NCI-H2171 (cell line): ENCODE measurements at places on chromosomes 11 and 22.

DNA sequence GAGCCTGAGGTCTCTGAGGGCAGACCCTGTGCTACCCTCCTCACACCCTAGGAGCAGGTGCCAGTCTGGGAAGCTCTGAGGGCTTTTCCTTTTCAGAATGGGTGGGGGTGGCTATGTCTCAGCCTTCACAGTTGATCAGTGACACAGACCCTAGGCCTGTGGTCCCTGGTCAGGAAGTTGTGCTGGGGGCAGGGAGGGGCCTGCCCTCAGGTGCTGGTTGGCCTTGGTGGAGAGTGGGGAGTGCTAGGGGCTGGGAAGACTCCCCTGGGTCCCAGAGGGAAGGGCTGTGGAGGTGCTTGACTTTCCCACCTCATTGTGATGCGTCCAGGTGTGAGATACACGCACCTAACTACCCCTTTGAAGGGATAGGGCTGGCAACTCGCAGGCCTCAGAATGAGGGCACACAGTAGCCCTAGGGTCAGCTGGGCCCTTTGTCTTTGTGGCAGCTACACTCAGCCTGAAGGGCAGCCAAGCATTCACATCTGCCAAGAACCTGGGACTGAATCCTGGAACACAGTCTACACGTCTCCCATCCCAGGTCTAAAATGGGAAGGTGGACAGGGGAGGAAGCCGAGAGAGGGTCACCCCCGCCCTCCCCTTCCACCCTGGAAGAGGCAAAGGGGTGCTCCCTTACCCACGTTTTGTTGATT, 31.2 kb upstream of the ATXN10 start:
- DNase-seq, result no peak

GRCh38 chr22:38788021-38788816, 5.7 kb downstream of the DNAL4 start:
- peak; percentile 28 for DNase-seq

DNA sequence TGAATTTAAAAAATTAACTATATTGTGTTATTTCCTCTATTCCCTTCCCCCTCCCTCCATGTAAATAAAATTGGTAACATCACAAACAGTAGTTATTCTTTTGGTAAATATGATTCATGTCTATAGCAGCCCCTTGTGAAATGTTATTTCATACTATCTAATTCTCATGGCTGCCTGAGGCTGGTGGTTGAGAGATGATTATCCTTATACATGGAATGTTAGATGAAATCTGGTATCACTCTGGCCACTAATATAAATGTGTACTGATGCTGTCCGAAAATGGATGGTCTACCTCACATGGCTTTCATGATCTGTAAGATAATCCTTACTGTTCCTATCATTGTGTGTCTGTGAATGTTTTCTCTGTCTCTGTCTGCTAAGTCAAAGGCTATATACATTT, 25.0 kb upstream of the EXPH5 start:
- no peak for DNase-seq

DNA sequence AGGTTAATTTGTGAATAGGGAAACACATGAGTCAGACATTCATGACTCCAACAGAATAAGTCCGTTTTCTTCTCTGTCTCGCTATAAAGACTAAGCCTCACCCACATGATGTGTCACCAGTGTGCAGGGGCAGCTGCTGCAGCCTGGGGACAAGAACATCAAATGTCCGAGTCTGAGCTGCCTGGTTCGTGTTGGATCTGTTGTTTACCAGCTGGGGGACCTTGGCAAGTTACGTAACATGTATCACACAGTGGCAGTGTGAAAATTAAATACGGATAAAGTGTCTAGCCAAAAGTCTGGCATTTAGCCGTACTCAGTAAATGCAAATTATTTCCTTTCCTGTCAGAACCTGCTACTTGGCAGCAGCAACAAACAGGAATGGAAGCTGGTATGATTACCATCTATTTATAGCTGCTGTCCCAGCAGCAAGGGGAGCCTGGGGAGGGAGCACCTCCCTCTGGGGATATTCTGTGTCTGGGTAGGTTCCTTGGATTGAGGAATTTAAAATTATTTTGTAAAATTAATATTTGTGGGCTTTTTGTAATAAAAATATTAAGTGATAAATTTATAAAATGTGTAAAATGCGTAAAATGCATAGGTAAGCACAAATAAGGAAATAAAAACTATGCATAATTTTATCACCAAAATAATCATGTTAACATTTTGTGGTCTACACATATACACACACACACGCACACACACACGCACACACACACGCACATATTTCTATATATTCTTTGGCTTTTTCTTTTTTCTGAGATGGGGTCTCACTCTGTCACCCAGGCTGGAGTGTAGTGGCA, 1.3 kb upstream of the CLDN25 start:
- peak; percentile 42 for DNase-seq

- DNase-seq, result no peak
Observed at GRCh38 chr22:30792456-30792855, 97.8 kb downstream of the OSBP2 start.

GRCh38 chr22:29302681-29303465, 3.6 kb upstream of the GAS2L1 start:
- DNase-seq, result no peak

- DNase-seq, result no peak
Observed at GRCh38 chr11:26904801-26905200, 89.1 kb upstream of the FIBIN start.

- DNase-seq, result no peak
Observed at GRCh38 chr11:130858215-130858614, 58.1 kb downstream of the SNX19 start.

GRCh38 chr22:35299217-35299672, 449 bp upstream of the TOM1 start:
- no peak for DNase-seq

DNA sequence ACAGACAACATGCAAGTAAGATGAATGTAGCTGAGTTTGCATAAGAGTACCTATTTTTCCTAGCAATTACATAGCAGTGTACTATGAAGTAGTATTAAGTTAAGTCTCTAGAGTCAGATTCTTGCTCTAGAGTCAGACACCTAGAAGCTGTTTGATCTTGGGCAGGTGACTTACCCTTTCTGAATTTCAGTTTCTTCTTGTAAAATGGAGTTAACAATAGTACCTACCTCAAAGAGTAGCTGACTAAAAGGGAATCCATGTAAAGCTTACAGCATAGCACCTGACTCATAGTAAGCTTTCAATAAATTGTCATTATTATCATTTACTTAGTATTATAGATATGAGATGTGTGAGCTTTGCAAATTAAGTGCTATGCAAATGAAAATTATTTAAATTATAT, 47.8 kb upstream of the PTPRJ start:
- DNase-seq, result no peak

GRCh38 chr11:36023922-36024321, 80.1 kb downstream of the LDLRAD3 start:
- DNase-seq, result no peak

DNA sequence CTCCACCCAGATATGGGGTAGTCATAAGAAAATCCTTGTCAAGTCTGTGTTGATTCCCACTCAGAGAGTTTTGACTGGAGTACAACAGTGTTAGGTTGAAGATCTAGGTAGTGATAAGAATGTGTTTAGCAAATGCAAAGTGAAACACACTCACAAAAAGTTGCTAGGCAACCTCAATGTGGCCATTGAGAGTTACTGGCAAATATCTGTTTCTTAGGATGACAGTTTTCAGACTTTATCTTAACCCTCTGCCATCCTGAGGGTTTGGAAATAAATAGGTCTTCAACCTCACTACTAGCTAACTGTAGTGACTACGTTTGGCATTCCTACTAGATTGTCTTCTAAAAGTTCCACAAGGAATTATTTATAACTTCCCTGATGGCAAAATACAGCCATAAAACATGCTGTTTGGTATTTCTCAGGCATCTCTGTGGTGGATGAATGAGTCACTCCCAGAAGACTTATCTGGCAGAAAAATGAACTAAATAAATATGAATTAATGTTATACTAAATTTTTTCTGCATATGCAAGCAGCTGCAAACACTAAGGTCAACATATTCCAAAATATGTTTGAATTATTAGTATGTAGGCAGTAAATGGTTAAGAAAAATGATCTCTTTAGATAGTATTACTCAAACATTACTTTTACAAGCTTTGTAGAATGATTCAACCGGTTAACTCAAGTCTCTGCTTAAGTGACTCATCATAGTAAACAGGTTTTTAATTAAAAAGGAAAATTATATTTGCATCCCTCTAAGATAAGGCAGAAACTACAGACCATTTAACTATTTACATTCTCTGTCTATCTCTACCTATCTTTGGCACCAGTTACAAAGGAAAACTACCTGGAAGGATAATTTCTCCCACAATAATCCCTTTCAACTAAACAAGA, 17.1 kb upstream of the SYTL2 start:
- DNase-seq, result no peak

- no peak for DNase-seq
Observed at GRCh38 chr11:22869325-22869724, 9.1 kb upstream of the CCDC179 start.

DNA sequence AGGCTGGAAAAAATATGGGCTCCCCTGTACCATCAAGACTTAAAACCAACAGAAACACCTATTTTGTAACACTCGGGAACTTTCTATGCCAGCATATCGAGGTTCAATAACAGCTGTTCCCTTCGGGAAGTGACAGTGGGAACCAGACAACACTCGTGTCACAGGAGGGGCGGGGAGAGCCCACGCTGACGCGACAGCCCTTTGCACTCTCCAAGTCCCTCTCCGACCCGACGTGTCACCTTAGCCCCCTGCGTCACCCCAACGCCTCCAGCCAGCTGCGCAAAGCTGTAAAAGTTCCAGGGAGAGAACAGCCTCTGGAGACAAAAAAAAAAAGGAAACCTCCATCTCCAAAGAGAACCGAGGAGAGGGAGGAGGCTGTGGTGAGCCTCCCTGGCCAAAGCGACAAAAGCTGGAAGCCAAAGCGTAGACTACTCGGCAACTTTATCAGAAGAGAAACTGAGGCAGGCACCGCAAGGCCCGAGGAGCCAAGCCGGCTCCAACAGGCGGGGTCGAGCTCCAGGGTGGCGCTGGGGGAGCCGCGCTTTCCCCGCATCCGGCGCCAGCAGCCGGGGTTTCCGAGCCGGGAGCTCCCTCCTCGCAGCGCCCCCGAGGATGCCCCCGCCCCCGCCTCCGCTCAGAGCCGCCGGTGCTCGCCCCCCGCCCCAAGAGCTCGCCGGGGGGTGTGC, 751 bp downstream of the ARFGAP3 start:
- peak; percentile 39 for DNase-seq

DNA sequence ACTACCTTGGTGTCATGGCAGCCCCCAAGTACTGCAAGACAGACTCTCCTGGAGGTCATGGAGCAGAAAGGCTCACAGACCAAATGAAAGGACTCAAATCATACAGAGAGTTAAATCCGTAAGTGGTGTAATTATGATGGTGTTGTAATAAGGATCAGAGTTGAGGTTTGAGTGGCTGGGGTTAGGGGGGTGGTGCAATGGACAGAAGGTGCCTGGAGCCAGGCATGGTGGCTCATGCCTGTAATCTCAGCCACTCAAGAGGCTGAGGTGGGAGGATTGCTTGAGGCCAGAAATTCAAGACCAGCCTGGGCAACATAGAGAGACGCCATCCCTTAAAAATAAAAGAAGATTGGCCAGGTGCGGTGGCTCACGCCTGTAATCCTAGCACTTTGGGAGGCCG, 18.7 kb downstream of the ART5 start:
- no peak for DNase-seq

DNA sequence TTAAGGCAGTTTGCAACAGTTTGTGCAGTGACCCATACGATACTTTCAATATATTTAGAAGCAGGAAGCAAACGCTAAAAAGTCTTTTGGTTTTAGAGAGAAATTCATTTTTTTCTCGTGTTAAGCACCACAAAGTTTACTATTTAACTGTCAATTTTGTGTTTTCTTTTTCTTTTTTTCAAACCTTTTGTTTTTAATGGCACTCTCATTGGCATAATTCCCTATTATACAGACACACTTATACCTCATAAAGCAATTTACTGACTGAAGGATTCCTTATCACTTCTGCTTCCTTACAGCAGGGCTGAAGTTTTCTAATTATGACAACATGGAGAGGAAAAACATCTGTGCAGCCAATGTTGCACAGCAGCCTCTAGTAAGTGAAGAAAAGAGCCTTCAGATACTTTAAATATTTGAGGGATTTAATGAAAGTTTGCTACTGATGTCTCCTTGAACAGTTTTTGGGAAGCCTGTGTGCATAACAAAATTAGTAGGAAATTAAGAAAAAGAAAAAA, 2191.2 kb downstream of the LRRC4C start:
- DNase-seq, result no peak

DNA sequence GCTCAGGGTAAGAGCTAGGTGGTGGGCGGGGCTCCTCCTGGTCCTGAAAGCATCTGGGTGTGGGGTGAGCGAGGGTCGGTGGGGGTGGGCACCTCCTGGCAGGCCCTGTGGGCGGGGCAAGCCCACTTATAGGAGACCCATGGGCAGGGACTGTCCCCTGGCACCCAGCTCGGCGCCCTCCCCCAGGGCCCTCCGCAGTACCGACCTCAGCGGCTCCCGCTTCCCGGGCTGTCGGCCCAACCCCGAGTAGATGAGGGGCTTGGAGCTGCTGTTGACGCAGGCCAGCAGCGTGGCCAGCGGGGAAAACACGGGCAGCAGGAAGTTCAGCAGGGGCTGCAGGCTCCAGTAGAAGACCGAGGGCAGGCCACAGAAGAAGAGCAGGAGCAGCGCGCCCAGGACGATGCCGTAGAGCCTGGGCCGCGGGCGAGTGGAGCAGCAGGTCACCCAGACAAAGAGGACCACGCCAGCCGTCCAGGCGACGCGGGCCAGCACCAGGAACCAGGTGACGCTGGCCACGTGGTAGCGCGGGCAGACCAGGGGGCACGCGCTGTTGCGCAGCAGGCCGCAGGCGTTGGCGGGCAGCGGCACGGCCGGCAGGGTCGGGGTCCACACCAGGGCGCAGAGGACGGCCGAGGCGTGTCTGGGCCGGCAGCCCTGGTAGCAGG, 663 bp downstream of the MRGPRG start:
- no peak for DNase-seq
